ENCODE measurements at places on chromosomes 5 and 9.

DNA sequence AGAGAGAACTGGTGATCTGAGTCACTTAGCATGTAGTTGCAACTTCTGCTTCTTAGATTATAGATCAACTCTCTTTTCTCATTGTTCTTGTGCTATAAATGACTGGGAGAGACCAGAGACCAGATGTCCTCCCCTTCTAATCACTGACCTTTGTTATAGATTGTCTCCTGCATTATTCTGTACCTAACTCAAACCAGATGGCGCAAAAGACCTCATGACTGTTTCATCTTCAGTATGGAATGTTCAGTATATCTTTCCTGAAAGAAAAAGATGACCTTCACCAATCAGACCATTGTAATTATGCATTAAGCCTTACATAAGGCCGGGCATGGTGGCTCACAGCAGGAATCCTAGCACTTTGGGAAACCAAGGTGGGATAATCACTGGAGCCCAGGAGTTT, 30.5 kb upstream of the ADAM19 start:
- DNase-seq: no peak

- no peak for DNase-seq
These were observed 24.1 kb upstream of the VLDLR start for GRCh38 chr9:2597483-2597882.

DNA sequence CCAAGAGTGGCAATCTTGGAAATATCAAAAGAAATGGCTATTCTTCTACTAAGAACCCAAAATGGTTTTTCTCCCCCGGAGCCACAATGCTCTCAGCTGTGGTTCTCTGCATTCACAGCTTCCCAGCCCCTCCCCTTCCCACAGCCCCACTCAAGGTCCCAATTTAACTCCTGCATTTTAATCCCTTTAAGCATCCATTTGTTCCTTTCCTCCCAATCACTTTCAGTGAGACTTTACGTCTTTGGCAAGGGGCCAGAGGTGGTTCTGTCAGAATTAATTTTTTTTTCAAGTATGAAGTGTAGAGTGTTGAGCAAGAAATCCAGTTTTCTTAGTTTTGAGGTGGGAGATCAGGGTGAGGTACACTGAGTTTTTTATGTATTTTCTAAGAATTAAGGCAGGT, 256.9 kb downstream of the GLIS3 start:
- no peak for DNase-seq

GRCh38 chr9:90898228-90898627, 96.6 kb downstream of the SYK start:
- DNase-seq: no peak

GRCh38 chr5:143139585-143139984, 263.9 kb downstream of the NR3C1 start:
- no peak for DNase-seq

- no peak for DNase-seq
These were observed 1063.5 kb upstream of the DMAC1 start for GRCh38 chr9:8863069-8863468.

- DNase-seq: no peak
These were observed 161.8 kb downstream of the PALM2AKAP2 start for GRCh38 chr9:109941771-109942170.

DNA sequence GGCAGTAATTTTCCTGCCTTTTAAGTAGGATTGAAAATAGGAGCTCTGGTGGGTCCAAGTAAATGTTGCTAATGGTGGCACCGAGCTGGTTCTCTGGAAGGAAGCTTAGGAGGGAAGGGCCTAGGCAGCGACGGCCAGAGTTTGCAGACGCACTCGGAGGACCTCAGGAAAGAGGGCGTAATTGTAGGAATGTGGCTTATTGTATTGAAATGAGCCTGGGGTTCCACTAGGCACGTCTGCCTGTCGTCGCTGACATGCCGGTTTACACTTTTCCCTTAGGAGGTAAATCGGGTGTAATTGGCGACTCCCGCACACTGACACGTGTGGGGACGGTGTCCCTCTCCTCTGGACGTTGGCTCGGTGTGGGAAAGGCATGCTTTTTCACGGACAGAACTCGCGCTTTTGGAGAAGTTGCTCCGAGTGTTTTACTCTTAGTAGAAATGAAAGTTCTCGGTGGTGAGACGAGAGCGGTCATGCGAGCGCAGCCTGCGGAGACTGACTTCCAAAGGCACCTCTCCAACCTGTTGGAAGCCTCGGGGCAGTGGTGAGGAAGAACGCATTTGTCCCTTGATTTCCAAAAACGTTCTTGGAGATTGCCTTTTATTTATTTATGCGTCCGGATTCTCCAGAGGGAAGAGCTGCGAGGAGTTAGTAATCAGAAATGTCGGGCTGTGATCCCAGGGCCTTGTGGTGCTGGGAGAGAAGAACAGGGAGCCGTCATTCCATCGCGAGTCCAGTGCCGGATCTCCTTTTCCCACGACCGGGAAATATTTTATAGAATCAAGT, 1.3 kb downstream of the NR4A3 start:
- DNase-seq: no peak

- DNase-seq: no peak
These were observed 16.5 kb downstream of the DNAJA1 start for GRCh38 chr9:33041432-33042188.

- DNase-seq: no peak
These were observed 58.9 kb upstream of the ORM1 start for GRCh38 chr9:114263853-114264510.

DNA sequence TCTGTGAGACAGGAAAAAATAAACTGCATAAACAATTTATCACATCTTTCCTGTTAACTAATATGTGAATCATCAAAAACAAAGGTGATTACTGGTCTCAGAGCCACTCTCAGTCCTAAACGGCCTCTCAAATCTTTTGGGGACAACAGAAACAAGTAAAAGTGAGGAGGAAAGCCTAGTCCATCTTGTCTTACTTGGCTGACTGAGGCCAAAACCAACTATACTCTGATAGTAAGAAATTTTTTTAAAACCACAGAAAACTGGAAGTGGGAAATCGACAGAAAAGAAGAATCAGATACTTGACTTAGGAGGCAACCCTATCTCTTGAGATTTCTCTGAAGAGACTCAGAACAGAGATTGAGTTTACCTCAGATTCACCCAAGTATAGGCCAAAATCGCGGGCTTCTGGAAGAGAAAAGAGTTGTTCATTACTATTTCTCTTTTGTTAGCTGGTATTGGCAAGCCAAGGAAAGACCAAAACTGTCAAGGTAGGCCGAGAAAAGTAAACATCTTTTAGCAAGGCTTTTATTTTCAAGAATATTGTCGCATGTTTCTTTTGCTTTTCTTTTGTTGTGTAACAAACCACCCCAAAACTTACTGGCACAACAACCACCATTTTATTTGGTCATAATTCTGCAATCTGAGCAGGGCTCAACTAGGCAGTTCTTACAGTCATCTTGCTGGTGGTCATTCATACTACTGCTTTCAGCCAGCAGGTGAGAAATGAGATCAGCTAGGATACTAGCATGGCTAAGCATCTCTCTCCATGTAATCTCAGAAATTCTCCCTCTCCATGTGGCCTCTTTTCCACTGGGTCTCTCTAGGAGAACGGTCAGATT, 46.1 kb downstream of the RFX3 start:
- no peak for DNase-seq

DNA sequence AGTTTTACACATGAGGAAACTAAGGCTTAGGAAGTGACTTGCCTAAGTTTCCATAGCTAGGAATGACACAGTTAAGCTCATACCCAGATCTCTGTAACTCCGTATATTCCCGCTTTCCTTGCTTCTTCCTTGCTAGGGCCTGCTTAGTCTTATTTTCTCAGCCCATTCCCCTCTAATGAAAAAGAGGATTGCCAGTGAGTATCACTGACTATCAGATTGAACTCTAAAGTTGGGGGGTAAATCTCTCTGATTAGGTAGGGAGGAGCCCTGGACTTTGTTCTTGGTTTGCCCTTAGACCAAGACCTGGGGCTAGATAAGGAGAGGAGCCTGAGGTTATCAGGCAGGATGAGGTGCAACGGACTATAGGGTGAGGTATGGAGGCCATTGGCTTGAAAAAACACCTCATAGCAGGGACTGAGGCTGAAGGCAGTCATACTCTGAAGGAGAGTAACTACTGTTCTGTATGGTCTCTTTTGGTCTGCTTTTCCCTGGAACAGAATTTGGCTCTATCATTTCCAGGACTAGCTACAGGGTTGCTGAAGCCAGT, 2.5 kb downstream of the TRIM32 start:
- no peak for DNase-seq

DNA sequence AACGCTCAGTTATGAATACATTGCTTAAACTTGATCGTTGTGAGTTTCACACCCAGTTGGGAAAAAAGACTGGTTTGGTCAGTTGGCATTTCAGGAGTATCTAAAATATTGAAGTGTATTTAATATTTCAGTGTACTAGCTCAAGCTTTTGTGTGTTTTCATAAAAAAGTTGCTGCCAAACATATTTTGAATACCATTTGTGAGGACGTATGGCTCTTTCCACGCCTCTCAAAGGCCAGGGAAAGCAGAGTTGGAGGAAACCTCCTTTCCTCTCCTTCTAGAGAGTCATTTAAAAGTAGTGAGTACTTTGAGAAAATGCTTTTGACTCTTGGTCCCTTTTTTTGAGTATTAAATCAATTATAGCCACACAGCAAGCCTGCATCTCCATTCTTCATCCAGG, 43.2 kb upstream of the ANKRD33B start:
- DNase-seq: no peak

- DNase-seq: no peak
These were observed 1.5 kb downstream of the CSF2 start for GRCh38 chr5:132074772-132075718.

GRCh38 chr5:57717555-57717954, 234.9 kb upstream of the ACTBL2 start:
- DNase-seq: no peak

DNA sequence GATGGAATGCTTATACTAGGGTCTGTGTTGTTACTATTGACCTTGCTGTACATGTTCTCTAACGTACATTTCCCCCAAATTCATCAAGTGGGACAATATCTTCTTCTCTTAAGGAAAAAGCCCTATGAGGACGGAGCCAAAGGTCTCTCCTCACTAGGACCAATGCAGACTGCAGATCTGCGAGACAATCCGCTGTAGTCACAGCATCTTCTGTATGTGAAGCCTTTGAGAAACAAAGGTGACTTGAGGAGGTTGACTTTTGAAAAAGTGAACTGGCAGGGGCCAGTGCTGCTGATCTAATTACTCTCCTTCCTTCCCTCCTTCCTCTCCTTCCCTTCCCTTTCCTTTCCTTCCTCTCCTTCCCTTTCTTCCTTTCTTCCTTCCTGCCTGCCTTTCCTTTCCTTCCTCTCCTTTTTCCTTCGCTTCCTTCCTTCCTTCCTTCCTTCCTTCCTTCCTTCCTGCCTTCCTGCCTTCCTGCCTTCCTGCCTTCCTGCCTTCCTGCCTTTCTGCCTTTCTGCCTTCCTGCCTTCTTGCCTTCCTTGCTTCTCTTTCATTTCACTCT, 71.1 kb upstream of the BASP1 start:
- no peak for DNase-seq

- no peak for DNase-seq
These were observed 40.2 kb upstream of the RAB3C start for GRCh38 chr5:58542709-58543108.

- DNase-seq: no peak
These were observed 1985.9 kb downstream of the EFNA5 start for GRCh38 chr5:105684799-105685198.

- no peak for DNase-seq
These were observed 1703.8 kb downstream of the MAT2B start for GRCh38 chr5:165209101-165209727.

GRCh38 chr9:100449420-100449819, 22.5 kb downstream of the MSANTD3 start:
- DNase-seq: no peak

- DNase-seq: no peak
These were observed 7.6 kb downstream of the SLC1A3 start for GRCh38 chr5:36613771-36614656.

- DNase-seq: no peak
These were observed 24.4 kb downstream of the CAMK4 start for GRCh38 chr5:111248571-111248970.

DNA sequence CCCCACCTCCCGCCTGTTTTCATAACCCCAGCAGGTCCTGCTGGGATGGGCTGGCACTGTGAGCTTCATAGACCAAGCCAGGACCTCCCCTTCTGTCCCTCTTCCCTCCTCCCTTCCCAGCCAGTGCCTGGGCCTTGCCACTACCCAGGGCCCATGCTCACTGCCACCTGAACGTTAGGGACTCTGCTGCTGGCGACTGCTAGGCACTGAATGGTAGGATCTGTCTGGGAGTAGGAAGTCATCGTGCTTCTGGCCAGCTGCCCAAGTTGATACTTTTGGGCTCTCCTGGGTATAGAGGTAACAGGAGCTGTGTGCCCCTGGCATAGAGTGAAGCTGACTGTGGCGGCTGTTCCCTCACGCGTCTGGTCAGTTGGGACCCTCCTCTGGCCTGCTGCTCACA, 8.4 kb downstream of the TRIM41 start:
- DNase-seq: no peak

- DNase-seq: no peak
These were observed 45.8 kb upstream of the SEMA4D start for GRCh38 chr9:89543621-89544278.

All from activated CD8-positive, alpha-beta memory T cell treated with anti-CD3 and anti-CD28 coated beads, Interleukin-2, amount 50 U/mL, for 4 hours (primary cell).